ENCODE measurements at places on chromosomes 12 and 14.

DNA sequence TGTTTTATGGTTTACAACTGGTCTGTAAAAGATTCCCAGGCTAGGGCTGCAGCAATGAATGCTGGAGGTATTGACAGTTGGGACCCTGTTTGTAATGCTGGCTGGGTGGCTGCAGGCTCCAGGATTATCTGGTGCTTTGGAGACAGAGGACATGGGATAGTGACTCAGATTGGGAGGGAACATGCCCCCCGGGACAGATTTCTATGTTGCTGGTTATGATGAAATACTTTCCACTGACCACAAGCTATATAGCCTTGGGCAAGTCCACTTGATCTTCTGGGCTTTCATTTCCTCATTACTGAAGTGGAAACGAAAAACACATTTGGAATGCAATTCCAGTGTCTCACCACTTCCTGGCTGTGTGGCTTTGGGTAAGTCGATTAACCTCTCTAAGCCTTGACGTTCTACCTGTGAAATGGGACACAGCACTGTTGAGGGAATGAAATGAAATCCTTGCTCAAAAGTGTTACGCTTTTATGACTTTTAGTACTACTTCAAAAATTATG is 6.3 kb upstream of the TPCN1 start:
- DNase-seq = no peak

DNA sequence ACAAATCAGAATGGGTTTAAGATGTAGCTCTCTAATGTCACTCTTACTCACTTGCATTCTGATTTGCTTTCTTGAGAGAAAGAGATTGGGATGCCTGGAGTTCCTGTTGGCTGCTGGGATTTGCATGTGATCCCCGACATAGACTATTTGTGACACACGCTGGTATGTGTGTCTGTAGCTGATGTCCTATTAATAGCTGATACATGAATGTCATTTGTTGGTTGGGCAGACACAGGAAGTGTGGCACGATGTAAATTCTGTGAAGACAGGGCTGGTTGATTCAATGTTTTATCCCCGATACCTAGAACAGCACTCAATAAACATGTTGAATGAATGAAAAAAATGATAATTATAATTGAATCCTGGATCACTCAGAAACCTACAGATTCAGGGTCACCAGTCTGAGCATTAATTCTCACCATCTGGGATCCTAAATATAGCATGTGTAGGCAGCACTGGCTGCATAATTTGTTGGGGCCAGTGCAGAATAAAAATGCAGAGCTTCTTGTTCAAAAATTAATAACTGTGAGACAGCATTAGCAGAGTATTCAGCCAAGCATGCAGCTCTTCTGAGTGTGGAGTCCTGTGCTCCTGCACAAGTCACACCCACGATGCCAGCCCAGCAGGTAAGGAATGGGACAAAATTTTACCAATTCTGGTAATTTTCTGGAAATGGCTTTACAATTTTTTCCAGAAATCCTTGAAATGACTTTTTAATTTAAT is 35.5 kb upstream of the SOCS2 start:
- no peak for DNase-seq

GRCh38 chr12:62785941-62786559 is 148.9 kb downstream of the PPM1H start:
- no peak for DNase-seq

- DNase-seq = no peak
Observed at GRCh38 chr12:73892201-73892600, 645.4 kb upstream of the ATXN7L3B start.

DNA sequence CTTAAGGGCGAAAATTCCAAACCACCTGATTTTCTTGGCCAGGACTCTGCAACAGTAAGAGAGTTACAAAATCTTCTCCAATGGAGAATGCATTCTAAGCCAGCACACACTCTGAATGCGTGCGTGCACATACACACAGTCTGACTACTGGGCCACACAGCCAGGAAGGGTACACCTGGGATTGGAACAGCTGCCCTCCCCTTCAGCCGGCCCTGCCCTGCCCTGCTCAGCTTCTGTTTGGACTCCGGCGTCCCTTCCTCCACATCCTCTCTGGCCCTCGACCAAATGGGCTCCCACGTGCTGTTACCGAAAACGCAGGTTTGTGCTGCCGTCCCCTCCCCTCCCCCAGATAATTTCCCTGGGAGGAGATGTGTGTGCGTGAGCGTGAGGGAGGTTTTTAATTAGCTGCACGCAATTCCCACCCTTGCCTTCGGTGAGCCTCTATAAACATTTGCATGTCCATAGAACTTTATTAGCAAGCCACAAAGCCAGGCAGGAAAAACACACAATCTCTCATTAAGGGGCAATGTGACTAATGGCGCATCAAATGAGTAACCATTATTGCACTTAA is 43.0 kb downstream of the CCNK start:
- no peak for DNase-seq

DNA sequence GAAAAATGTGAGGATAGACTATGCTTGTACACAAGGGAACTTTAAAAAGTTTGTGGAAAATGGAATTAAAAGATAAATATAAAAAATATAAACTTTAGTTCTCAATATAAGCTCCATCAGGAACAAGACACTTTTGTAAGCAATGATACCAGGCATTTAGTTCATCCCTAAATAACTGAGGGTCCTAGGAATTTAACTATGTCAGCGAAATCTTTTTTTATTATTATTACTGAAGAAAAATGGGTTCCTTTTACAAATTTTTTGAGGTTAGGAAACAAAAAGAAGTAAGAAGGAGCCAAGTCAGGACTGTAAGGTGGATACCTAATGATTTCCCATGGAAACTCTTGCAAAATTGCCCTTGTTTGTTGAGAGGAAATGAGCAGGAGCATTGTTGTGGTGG is 102.8 kb downstream of the TRMT5 start:
- no peak for DNase-seq
